Chondrocyte (in vitro differentiated cells): ENCODE measurements at places on chromosomes 13 and 19. TPM values are rescaled to one million over a fixed set of nuclear protein-coding genes. Genes with fewer than 3 reads are reported as not detected.

DNA sequence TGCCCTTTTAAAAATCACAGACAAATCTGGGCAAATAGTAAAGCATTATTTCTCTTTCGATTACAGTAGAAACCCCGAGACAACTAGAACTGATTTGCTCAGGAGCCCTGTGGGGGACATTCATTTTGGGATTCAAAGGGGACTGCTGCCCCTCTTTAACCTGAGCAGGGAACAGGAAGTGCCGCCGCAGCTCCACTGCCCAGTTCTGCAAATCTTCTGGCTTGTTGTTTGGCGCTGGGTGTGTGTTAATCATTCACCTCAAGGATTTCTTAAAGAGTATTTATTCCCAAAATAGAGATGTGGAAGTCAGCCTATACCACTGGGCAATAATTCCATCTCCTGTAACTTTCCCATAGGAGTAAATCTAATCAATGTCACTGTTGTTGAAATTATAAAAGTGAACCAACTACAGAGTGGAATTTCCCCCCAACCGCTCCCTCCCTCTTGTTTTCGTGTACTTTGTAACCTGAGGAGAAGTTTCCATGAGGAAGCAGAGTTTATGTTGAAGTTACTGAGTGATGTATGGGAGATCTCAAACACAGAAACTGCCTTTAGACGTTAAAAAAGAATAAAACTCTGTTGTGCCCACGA, 515.8 kb downstream of the KLF12 start:
- DNase-seq = no peak

CRLF1 gene
- total RNA-seq = 13.2 to 21.9 TPM (median 15.3 TPM) in 3 replicates

DNA sequence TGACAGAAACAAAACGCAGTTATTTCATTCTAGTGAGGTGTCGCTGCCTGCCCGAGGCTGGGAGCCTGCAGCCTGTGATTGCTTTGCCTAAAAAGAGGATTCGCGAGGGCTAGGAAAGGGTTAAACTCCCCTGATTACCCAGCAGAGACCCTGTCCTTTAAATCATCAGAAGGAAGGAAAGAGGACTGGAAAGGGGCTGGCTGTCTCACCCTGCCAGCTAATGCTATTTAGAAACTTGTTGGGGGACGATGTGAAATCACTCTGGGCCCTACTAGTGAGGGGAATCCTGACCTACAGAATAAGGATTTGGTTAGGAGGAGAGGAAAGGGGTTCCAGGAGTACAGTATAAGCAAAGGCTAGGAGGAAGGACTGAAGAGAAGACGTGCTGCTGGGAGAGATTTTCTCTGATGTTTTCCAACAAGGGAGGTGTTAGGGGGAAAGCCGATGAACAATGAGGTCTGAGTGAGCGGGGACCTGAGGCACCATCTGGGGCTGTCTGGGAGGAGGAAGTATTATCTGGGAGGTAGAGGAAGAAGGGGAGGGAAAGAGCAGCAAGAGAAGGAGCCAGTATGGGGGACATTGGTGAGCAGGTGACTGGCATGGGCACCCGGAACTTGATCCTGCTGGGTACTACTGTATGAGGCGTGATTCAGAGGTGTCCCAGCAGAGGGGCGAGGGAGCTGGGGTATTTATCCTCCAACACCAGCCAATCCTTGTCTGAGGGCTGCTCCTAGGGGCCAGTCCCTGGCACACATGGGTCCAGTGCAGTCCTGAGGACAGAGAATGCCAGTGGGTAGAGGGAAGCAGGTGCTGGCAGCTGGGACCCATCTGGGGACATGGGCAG, 55.7 kb upstream of the PTPRS start:
- no peak for DNase-seq

S1PR5 gene
- 3.7 to 6.7 TPM (median 6.4 TPM) in 3 replicates for total RNA-seq

- DNase-seq = no peak
These were observed 82.2 kb downstream of the SLC7A1 start for GRCh38 chr13:29513002-29513980.

DNA sequence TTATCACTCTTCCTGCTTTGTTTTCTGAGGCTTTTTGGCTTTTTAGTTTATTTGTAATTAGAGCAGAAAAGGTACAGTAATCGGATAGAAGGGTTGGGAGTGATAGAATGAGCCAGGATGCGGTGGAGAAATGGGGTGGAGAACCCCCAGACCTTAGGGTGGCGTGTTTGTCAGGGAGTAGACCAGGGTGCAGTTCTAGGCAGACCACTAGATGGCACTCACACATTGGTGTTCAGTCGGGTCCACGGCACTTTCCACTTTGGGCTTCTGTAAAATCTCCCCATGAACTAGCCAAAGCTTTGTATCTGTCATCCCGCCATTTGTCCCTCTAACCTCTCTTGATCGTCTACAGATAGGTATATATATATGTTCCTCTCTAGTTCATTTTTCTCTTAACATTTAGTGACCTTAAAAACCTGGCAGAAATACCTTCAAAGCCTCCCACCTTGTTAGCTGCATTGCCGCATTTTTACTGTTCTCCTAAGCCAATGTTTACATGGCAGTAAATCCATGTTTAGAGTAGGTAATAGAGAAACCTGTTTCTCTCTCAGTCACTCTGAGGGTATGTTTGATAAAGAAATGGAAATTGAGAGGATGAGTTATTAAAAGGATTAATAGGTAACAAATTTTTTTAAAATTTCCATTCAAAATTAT, 154.9 kb downstream of the TM9SF2 start:
- no peak for DNase-seq
